Suppressor macrophage treated with lipopolysaccharide for 4 hours (primary cell): ENCODE measurements at places on chromosomes 7 and 10.

GRCh38 chr10:97494151-97494550, 4.1 kb downstream of the MMS19 start:
- peak; percentile 35 for DNase-seq

DNA sequence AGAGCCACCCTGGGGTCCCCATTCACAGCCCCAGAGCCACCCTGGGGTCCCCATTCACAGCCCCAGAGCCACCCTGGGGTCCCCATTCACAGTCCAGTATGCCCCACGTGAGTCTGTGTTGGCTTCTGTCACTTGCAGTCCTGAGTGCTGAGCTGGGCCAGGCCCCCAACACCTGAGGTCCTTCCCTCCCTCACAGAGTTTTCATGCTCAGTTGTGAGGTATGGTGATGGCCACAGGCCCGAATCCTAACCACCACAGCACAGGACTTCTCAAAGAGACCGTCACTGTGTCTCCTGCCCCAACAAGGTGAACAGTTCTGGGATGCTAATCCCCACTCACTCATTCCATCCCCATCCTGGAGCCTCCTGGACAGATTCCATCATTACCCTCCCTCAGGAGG, 239.2 kb downstream of the PTPRN2 start:
- DNase-seq, result no peak

DNA sequence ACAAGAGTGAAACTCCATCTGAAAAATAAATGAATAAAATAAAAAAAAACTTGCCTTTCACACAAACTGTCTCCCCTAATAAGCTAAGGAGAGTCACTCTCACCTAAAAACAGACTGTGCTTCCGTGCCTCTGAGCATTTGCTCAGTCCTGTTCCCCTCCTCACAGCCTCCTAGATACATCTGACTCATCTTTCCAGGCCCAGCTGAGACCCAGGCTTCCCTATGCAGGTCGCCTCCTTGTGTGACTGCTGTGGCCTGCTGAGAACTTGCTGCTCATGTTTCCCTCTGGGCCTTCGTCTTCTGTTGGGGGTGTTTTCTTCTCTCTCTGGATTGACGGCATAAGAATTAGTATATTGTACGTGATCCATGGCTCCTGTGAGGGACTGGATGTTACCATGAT, 777.7 kb downstream of the LRMDA start:
- DNase-seq, result no peak

- no peak for DNase-seq
These were observed 3.1 kb upstream of the DOCK1 start for GRCh38 chr10:126902157-126902556.

- no peak for DNase-seq
These were observed 130.0 kb downstream of the CHRM2 start for GRCh38 chr7:136998495-136998894.
